ENCODE measurements at places on chromosomes 4 and X.

- no peak for DNase-seq
Measured at GRCh38 chrX:110318664-110318968, 731 bp upstream of the AMMECR1 start.

DNA sequence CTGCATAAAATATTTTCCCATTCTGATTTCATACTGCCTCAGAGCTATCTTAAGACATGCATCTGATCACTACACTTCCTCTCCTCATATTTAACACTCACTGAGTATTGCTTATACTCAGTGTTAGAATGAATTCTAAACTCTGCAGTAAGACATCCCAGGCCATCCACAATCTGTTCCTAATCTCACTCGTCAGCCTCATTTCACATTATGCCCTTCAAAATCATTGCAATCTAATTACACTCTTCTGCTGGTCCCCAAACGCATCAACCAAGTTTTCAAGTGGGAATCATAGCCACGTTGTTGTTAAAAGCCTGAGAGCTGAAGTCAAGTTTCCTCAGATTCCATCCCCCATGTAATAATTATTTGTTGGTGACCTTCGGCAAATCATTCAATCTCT, 1177.9 kb downstream of the ARAP2 start:
- DNase-seq = no peak

- no peak for DNase-seq
Measured at GRCh38 chr4:167956676-167957075, 135.7 kb upstream of the ANXA10 start.

DNA sequence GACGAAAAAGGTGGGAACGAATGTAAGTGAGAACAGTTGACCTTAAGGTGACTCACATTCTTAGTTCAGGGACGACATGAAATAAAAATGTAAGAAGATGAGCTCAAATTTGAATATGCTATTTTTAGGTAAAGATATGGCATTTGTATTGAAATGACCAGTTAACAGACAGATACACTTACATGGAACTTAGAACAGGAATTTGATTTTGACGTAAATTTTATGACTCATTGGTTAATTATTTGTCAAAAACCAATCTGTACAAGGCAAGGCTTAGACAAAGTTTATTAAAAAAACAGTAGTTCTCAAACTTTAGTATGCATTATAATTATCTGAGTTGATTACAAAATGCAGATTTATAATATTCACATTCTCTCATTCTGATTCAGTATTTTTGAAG, 469.4 kb downstream of the CFAP47 start:
- DNase-seq = no peak

DNA sequence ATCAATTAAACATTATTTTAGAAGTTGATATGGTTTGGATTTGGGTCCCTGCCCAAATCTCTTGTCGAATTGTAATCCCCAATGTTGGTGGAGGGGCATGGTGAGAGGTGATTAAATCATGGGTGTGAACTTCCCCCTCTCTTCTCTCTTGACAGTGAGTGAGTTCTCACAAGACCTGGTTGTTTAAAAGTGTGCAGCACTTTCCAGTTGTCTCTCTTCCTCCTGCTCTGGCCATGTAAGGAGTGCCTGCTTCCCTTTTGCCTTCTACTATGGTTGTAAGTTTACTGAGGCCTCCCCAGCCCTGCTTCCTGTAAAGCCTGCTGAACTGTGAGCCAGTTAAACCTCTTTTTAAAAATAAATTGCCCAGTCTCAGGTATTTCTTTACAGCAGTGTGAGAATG, 141.4 kb downstream of the GALNTL6 start:
- DNase-seq = no peak

- no peak for DNase-seq
Measured at GRCh38 chrX:63354484-63354883, 3.4 kb upstream of the SPIN4 start.

- DNase-seq = no peak
Measured at GRCh38 chr4:74768857-74769525, 25.3 kb downstream of the BTC start.

- DNase-seq = no peak
Measured at GRCh38 chr4:128604840-128605239, 204.7 kb upstream of the JADE1 start.

DNA sequence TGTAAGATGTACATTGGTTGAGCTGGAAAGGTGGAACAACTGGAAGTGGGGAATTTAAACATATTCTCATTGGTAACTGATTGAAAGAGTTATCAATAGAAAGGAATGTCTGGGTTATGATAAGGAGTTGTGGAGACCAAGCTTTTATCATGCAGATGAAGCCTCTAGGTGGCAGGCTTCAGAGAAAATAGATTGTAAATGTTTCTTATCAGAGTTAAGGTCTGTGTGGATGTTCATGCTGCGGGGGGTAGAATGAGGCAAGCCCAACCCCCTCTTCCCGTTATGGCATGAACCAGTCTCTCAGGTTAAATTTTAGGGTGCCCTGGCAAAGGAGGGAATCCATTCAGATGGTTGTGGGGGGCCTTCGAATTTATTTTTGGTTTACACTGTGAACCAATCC, 16.0 kb downstream of the ARSD start:
- DNase-seq = no peak

GRCh38 chr4:185093603-185094002, 49.5 kb upstream of the SLC25A4 start:
- DNase-seq = no peak

GRCh38 chr4:12691168-12691567, 793.0 kb downstream of the RAB28 start:
- DNase-seq = no peak

DNA sequence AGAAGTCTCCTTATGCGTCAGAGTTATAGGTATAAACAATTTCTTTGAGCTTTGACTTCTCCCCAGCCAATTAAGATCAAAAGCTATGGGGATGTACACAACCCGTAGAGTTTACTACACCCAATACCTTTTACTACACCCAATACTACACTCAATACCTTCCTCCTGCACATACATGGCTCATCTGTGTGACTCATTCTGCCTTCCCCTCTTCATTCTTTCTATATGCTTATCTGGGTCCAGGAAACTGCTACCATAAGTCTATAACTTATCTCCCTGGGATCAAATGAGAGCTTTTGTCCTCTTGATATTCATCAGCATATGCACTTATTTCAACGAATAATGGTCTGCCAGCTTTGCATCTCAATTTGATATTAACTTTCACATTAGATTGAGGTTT, 28.2 kb downstream of the ANKRD50 start:
- no peak for DNase-seq
